Caco-2 (cell line): ENCODE measurements at places on chromosomes 16 and 17. TPM values are rescaled to one million over a fixed set of nuclear protein-coding genes. Genes with fewer than 3 reads are reported as not detected.

NOS2 gene
- total RNA-seq, result 19.0 and 21.1 TPM in 2 replicates

CMTM4 gene
- total RNA-seq, result 106 and 108 TPM in 2 replicates

ZFPM1 gene
- total RNA-seq, result 24.1 and 25.9 TPM in 2 replicates

CBLN1 gene
- not detected in 2 replicates for total RNA-seq

KRTAP9-6 gene
- not detected in 2 replicates for total RNA-seq

PERCC1 gene
- 2.0 and 2.1 TPM in 2 replicates for total RNA-seq

CCL3 gene
- not detected in 2 replicates for total RNA-seq

CLEC3A gene
- total RNA-seq, result 1.1 TPM in 2 replicates

ACSM5 gene
- not detected in 2 replicates for total RNA-seq

CTRB2 gene
- not detected in 2 replicates for total RNA-seq

PRSS8 gene
- 237 and 271 TPM in 2 replicates for total RNA-seq

PYDC1 gene
- not detected in 2 replicates for total RNA-seq

ZSCAN10 gene
- not detected in 2 replicates for total RNA-seq

AIPL1 gene
- not detected in 2 replicates for total RNA-seq

PLA2G10 gene
- 1.00 and 1.4 TPM in 2 replicates for total RNA-seq

OR4D1 gene
- not detected in 2 replicates for total RNA-seq

PNMT gene
- total RNA-seq, result not detected in 2 replicates

KRT15 gene
- 5.3 and 10.5 TPM in 2 replicates for total RNA-seq

DNAI2 gene
- not detected in 2 replicates for total RNA-seq

SERPINF2 gene
- 59.9 and 63.8 TPM in 2 replicates for total RNA-seq

RNU2-1 gene
- total RNA-seq, result 4,208 and 4,542 TPM in 2 replicates

CD7 gene
- 0.37 and 0.93 TPM in 2 replicates for total RNA-seq

HS3ST3A1 gene
- total RNA-seq, result 0.51 TPM in 1 of 2 replicates, not detected in the other

SLC52A1 gene
- total RNA-seq, result not detected in 2 replicates

SPNS3 gene
- not detected in 2 replicates for total RNA-seq

C1QL1 gene
- 2.5 and 5.2 TPM in 2 replicates for total RNA-seq

KRT12 gene
- not detected in 2 replicates for total RNA-seq

TBC1D3K gene
- total RNA-seq, result not detected in 2 replicates

HOXB6 gene
- total RNA-seq, result 1.8 and 1.9 TPM in 2 replicates

NSMCE1 gene
- 33.4 and 37.0 TPM in 2 replicates for total RNA-seq

TRAF7 gene
- 61.4 and 66.3 TPM in 2 replicates for total RNA-seq

APOH gene
- total RNA-seq, result 135 and 139 TPM in 2 replicates

EMP2 gene
- total RNA-seq, result 187 and 198 TPM in 2 replicates

CD300LG gene
- not detected in 2 replicates for total RNA-seq

SP6 gene
- 20.6 and 25.0 TPM in 2 replicates for total RNA-seq

RAP1GAP2 gene
- 45.3 and 46.7 TPM in 2 replicates for total RNA-seq

CCL7 gene
- not detected in 2 replicates for total RNA-seq

SLC5A11 gene
- 0.77 and 0.95 TPM in 2 replicates for total RNA-seq

ADGRG3 gene
- total RNA-seq, result 0.25 TPM in 1 of 2 replicates, not detected in the other

CCL5 gene
- not detected in 2 replicates for total RNA-seq

RNF227 gene
- total RNA-seq, result 4.0 and 5.0 TPM in 2 replicates

CDT1 gene
- 97.7 and 98.0 TPM in 2 replicates for total RNA-seq

BEAN1 gene
- not detected in 2 replicates for total RNA-seq

MEOX1 gene
- 0.72 and 1.7 TPM in 2 replicates for total RNA-seq

RSKR gene
- 15.7 and 18.9 TPM in 2 replicates for total RNA-seq

ZG16 gene
- 1.4 and 1.9 TPM in 2 replicates for total RNA-seq

PSKH1 gene
- total RNA-seq, result 35.1 and 41.3 TPM in 2 replicates

PIRT gene
- not detected in 2 replicates for total RNA-seq

AURKB gene
- total RNA-seq, result 82.8 and 89.4 TPM in 2 replicates

MEIOC gene
- total RNA-seq, result not detected in 2 replicates

TMEM132E gene
- 0.07 TPM in 1 of 2 replicates, not detected in the other for total RNA-seq

ABCA8 gene
- total RNA-seq, result 0.32 and 0.91 TPM in 2 replicates

ZNF423 gene
- 0.07 and 0.20 TPM in 2 replicates for total RNA-seq

MYO15A gene
- total RNA-seq, result 0.21 TPM in 1 of 2 replicates, not detected in the other

ZNF594 gene
- total RNA-seq, result 6.2 and 7.5 TPM in 2 replicates

SLC5A10 gene
- total RNA-seq, result 0.19 and 0.27 TPM in 2 replicates

DUXB gene
- total RNA-seq, result not detected in 2 replicates
